ENCODE measurements at places on chromosomes 3 and 15.

DNA sequence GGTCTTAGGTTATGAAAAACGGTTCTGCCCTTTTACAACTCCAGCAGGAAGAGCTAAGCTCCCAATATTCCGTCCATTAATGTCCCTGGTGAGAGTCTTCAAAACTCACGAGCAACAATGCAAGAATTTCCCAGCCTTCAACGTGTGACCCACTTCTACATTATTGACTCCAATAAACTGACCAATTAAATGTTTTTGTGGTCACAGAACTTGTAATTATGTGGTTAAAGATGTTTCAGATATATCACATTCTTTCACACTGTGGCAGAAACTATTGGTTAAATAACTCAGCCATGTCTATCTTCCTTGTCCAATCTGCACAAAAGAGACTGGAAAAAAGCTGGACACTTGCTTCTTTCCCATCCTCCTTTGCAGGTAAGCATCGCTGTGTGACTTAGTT lies 286.6 kb upstream of the ADAMTS9 start:
- no peak for DNase-seq

- DNase-seq: no peak
These were observed 172.9 kb upstream of the BCL6 start for GRCh38 chr3:187918081-187918644.

DNA sequence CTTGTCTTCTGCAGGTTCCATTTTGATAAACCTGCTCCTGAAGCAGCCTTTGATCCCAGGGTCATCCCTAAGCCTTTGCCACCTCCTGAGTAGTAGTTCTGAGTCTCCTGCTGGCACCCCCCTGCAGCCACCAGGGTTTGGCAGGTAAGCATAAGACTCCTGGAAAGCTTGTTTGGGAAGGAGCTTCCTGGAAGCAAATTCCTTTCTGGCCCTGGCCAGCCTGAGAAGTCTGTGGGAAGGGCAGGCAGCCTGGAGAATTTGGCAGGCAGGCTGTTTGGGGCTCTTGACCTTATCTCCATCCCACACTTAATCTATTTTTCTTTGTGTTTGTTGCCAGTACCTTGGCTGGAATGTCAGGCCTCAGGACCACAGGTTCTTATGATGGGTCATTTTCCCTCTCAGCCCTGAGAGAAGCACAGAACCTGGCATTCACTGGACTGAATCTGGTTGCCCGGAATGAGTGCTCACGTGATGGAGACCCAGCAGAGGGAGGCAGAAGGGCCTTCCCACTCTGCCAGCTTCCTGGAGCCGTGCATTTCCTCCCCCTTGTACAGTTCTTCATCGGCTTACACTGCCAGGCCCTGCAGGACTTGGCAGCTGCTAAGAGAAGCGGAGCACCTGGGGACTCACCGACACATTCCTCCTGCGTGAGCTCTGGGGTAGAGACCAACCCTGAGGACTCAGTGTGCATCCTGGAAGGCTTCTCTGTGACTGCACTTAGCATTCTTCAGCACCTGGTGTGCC lies 13.4 kb downstream of the ATRIP start:
- DNase-seq: no peak

DNA sequence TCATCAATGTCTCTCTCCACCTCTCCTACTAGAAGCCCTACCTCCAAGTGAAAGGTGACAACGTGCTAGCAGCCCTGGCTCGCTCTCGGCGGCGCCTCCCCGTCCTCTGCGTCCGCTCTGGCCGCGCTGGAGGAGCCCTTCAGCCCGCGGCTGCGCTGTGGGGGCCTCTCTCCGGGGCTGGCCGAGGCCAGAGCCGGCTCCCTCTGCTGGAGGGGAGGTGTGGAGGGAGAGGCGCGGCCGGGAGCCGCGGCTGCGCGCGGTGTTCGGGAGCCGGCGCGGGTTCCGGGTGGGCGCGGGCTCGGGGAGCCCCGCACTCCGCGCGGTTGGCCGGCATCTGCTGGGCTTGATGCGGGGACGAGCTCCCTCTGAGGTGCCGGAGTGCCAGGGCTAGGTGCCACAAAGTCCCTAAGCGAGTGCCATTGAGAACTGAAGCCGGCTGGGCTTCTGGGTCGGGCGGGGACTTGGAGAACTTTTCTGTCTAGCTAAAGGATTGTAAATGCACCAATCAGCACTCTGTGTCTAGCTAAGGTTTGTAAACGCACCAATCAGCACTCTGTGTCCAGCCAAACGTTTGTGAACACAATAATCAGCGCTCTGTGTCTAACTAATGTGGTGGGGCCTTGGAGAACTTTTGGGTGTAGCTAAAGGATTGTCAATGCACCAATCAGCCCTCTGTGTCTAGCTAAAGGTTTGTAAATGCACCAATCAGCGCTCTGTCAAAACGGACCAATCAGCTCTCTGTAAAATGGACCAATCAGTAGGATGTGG lies 84.8 kb upstream of the ARRDC4 start:
- DNase-seq: no peak

GRCh38 chr15:81544385-81544784 lies 170.4 kb upstream of the TMC3 start:
- no peak for DNase-seq

- no peak for DNase-seq
These were observed 372.8 kb upstream of the CBLB start for GRCh38 chr3:106241593-106241992.

GRCh38 chr15:49934487-49934886 lies 184.5 kb downstream of the ATP8B4 start:
- DNase-seq: no peak

DNA sequence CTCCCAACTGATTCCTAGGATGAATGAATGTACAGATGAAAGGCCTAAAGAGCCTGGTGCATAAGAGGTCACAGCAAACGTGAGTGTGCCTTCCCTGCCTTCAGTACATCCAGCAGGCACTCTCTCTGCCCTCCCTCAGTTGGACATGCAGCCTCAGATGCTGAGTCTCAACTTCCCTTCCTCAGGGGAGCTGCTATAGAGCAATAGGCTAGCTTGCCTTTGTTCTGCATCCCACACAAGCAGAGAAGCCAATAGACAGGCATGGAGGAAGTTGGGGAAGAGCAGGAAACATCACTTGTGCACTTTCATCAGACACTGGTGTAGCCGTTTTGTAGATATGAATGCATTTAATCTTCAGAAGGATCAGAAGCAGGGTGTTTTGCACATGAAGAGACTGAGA lies 147.5 kb upstream of the THBS1 start:
- no peak for DNase-seq

GRCh38 chr3:32310918-32311839 lies 72.7 kb downstream of the CMTM8 start:
- no peak for DNase-seq

DNA sequence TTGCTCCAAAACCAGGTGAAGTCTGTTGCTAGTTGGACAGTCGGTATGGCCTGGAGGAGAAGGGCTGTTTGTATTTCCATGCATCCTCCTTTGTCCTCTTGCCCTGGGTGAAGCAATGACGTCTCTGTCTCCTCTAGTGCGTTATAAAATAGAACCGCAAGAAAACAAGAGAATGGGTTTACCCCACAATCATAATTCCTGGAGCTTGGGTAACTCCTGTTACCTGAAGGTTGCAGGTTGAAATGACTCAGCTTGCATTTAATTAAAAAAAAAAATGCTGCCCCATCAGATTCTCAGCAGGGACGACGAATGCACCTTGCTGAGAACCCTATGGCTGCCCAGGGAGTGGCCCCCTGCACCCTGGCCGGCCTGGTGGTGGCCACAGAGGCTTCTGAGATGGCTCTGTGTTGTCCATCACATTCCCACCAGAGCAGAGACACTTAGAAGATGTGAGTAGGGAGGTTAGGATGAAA lies 228.2 kb upstream of the BHLHE40 start:
- no peak for DNase-seq

GRCh38 chr15:39461536-39462130 lies 119.2 kb upstream of the THBS1 start:
- no peak for DNase-seq

GRCh38 chr3:13231781-13232666 lies 158.8 kb upstream of the IQSEC1 start:
- DNase-seq: no peak

DNA sequence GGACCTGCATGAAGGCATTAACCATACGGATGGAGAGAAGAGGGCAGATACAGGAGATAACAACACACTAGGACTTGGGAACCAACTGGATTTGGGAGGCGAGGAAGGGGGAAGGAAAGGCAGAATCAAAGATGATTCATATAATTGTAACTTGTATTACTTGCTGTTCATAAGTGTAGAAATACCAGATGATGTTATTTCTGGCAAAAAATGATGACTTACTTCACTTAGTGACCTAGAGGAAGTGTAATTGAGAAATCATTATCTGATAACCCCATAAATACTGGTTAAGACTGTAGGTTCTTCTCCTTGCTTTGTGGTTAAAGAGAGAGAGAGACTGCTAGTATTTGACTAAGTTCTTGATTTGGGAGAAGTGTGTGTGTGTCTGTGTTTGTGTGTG lies 50.5 kb upstream of the GK5 start:
- no peak for DNase-seq

GRCh38 chr15:31587583-31587982 lies 260.9 kb downstream of the KLF13 start:
- DNase-seq: no peak

DNA sequence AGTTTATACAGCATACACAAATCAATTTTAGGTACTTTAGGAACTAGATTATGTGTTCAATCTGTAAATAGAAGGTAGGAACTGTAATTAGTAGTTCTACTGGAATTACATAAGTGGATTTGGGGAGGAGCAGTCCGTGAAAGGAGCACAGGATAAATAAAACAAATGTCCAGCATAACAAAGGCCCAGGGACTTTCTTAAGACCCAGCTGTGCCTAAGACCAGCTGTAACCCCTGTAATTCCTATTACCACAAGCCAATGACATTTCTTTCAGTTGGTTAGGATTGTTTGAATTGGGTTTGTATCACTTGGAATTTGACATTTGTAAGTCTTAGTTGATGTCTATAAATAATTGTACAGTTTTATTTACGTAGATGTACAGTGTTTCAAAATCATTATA lies 4.8 kb upstream of the ZBTB20 start:
- DNase-seq: no peak

DNA sequence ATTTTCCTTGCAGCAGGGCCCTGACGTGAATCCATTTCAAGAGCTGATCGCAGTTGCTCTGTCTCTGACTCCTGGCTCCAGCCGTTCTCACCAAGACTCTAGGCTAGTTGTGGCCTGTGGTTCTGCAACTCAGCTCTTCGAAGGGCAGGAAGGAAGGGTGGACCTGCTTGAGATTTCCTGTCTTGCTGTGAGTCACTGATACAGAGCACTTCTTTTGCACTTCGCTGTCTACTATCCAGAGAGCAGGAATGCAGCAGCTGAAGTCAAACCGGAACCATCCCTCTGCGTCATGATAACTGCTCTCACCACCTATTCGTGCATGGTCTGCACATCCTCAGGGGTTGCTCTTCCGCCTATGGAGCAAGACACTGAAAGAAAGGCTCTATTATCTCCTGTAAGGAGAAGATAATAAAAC lies 59.7 kb downstream of the RAP2B start:
- DNase-seq: no peak

- DNase-seq: no peak
These were observed 8.8 kb upstream of the LCTL start for GRCh38 chr15:66574596-66574950.

GRCh38 chr3:143529798-143530197 lies 318.5 kb downstream of the SLC9A9 start:
- DNase-seq: no peak

DNA sequence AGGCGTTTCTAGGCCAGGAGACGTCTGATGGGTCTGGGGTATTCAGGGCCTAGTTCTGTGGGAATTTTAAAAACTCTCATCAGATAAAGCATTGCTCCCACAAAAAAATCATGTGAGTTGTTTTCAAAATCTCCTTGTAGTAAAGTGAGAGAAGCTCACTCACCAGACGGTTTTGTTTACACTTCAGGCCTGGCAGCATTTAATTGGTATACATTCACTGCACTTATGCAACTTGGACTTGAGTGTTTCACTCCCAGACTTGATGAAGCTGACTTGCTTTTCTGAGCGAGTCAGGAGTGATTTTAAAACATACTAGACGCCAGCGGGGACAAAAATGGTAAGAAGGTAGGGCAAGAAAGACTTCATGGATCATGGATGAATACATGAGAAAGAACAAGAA lies 75.2 kb downstream of the SLCO3A1 start:
- no peak for DNase-seq

DNA sequence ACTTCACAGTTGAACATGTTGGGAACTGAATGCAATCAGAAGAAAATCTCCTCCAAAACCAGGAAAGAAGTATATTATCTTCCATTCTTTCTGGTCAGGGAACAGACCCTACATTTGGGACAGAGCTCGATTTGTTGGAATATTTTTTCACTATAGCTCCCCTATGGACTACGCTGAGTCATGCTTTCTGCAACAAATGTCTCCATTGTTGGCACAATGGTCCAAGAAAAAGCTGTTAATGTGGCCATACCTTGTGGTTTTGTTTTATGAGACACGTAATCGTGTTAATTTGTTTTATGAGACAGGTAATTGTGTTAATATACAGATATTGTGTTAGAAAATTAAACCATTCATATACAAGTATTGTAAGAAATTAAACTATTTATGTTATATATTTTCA lies 101.4 kb downstream of the TGFBR2 start:
- DNase-seq: no peak

- no peak for DNase-seq
These were observed 26.4 kb upstream of the PDE8A start for GRCh38 chr15:84955089-84955848.

GRCh38 chr3:33125840-33126239 lies 12.0 kb downstream of the CRTAP start:
- no peak for DNase-seq

- DNase-seq: no peak
These were observed 218.5 kb upstream of the PRICKLE2 start for GRCh38 chr3:64443546-64444381.

DNA sequence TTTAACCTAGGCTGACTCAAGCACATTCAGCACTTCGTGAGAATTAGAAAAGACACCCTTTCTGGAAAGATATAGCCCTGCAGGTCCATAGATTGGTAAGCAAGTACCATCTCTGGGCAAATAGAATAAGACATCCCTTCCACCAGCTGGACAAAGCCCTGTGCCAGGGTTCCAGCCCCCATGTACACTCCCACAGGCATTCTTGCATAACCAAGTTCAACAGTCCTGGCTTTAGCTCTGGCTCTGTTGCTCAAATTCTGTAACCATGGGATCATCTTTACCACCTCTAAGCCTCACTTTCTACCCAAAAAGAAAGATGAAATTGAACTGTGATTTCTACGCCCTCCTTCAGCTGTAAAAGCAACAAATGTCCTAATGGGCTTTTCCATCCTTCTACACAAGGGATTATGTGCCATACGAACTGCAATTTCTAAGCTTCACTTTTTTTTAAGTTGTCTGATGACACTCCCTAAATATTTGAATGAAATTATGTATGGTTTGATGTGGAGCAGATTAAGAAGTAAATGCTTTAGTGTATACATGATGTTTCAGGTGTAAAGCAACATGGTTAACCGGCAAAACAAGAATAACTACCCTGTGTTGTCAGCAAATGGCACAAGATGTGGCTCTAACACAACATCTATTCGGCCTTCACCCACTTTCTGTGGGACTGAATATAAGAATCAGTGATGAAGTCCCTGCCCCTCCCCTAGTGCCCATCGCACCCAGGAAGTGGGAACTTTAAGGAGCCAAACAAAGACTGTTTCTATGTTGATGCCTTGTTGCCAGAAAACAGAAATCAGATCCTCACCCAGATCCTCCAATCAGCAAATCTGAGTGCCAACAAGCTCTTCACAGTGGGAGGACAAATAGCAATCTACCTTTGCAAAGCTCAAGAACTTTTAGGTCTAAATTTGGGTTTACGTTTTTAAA lies 165.7 kb downstream of the P3H2 start:
- DNase-seq: no peak

Measured in stimulated activated CD4-positive, alpha-beta T cell treated with anti-CD3 and anti-CD28 coated beads, Interleukin-15, amount 100 ng/mL, for 1 hour (primary cell).